ENCODE measurements at places on chromosomes 11 and 22.

DNA sequence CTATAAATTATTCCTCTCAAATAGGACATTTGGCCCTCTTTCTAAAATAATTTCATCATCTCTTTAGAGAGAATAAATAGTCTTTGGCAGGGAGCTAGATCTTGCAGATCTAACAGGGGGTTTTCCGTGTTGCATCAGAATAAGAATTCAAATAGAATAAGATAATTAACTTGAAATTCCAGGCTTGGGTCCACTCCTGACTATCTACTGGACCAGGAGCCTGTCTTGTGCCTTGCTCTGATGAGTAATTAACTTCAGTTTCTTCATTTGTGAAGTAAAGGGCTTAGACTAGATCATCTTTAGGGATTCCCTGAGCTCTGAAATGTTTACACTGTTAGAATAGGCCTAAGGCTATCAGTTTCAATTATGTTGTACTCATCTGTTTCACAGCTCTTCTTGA lies 23.5 kb upstream of the TMEM123 start:
- DNase-seq, result no peak

GRCh38 chr22:33891992-33892391 lies 28.3 kb downstream of the LARGE1 start:
- no peak for DNase-seq

DNA sequence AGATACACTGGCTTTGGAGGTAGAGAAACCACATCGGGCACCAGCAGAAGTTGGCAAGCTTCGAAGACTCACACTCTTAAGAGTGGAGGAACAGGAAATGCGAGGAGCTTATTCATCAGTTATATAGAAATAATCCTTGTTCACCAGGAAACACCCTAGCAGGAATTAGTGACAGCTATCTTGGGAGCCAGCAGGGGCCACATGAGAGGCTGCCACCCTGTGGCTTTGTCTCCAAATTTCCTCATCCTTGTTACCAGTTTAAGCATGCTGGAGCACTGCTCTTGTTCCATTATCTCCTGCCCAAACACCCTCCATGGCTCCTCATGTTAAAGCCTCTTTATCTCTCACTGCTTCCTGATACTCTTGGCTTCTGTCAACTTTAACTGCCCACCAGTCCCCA lies 131.0 kb downstream of the PLEKHA7 start:
- peak; percentile 18 for DNase-seq

DNA sequence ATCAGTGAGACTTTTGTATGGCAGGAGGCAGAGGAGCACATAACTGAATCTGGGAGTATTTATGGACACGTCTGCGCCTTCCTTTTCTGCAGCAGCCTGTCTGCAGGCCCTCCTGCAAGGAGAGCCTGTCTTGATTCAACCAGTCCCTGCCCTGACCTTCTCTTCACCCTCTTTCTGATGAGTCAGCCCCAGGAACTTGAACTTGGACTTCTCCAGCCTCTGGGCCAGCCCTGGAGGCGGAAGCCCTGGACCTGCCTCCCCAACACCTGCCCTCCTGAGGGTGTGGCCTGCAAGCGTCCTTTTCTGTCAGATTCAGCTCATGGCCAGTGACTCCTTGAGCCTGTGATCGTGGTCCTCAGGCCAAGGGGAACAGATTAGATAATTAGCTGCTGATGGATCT lies 20.0 kb downstream of the DAGLA start:
- peak; percentile 29 for DNase-seq

DNA sequence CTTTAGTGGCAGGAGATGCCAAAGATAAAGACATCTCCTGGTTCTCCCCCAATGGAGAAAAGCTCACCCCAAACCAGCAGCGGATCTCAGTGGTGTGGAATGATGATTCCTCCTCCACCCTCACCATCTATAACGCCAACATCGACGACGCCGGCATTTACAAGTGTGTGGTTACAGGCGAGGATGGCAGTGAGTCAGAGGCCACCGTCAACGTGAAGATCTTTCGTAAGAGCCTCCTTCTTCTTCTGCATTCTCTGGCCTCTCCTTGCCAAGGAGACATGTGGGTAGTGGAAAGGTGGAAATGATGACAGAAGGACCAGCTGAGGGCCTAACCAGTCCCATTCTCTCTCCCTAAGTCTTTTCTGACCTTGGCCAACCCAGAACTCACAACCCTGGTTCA lies 110.1 kb upstream of the TTC12 start:
- DNase-seq, result no peak

GRCh38 chr11:119666463-119667131 lies 62.4 kb downstream of the NECTIN1 start:
- peak; percentile 36 for DNase-seq

GRCh38 chr22:30752771-30753170 lies 58.1 kb downstream of the OSBP2 start:
- DNase-seq, result no peak

- no peak for DNase-seq
Measured at GRCh38 chr11:69427337-69427736, 54.1 kb upstream of the LINC01488 start.

DNA sequence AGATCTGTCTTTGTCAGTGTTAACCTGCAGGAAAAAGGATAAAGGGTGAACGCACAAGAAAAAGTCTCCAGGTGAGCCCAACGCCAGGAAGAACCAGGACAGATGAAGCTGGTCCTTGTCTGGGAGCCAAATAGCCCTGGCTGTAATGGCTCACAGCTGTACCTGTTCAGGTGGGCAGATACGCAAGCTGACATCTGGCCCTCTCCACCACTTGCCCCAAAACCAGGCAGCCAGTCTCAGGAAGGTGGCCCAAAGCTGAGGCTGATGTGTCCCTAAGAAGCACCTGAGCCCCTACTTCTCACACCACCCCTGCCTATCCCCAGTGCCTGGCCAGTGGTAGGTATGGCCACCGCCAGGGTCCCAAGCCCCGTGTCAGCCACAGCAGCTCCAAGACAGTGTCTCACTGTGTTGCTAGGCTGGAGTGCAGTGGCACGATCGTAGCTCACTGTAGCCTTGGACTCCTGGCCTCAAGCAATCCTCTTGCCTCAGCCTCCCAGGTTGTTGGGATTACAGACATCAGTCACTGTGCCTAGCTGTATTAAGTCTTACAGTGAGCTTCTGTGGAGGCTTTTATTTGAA lies 14.8 kb downstream of the TOP3B start:
- no peak for DNase-seq

GRCh38 chr11:76610371-76610770 lies 60.2 kb downstream of the LRRC32 start:
- DNase-seq, result no peak

GRCh38 chr11:134951305-134951700 lies 539.3 kb upstream of the B3GAT1 start:
- no peak for DNase-seq
